ENCODE measurements at places on chromosomes 2 and 18. TPM values are rescaled to one million over a fixed set of nuclear protein-coding genes. Genes with fewer than 3 reads are reported as not detected.

CCL20 gene
- not detected for total RNA-seq

KCNK3 gene
- 0.74 TPM for total RNA-seq

RESP18 gene
- total RNA-seq: not detected

FAM237A gene
- total RNA-seq: 0.60 TPM

CELF4 gene
- total RNA-seq: 0.32 TPM

VIT gene
- 3.2 TPM for total RNA-seq

POTEJ gene
- total RNA-seq: not detected

UBR3 gene
- total RNA-seq: 118 TPM
